NCI-H187 (cell line): ENCODE measurements at places on chromosomes 16 and 17.

DNA sequence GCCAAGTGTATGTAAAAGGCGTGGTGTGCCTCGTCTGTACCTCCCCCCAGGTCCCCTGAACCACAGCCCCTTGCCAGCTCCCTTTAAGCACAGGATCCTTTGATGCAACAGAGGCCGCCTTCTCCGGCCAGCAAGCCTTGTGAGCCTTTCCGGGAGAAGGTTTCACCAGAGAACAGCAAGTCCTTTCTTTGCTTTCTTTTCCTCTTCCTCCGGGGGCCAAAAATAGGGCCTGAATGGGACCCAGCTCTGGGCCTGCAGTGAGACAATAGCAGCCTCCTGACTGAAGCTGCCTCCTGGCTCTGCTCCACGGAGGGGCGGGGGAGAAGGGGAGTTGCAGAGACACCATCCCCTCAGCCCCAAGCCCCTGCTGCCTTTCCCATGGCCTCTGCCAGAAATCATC, 9.0 kb downstream of the ADGRG1 start:
- DNase-seq = no peak

DNA sequence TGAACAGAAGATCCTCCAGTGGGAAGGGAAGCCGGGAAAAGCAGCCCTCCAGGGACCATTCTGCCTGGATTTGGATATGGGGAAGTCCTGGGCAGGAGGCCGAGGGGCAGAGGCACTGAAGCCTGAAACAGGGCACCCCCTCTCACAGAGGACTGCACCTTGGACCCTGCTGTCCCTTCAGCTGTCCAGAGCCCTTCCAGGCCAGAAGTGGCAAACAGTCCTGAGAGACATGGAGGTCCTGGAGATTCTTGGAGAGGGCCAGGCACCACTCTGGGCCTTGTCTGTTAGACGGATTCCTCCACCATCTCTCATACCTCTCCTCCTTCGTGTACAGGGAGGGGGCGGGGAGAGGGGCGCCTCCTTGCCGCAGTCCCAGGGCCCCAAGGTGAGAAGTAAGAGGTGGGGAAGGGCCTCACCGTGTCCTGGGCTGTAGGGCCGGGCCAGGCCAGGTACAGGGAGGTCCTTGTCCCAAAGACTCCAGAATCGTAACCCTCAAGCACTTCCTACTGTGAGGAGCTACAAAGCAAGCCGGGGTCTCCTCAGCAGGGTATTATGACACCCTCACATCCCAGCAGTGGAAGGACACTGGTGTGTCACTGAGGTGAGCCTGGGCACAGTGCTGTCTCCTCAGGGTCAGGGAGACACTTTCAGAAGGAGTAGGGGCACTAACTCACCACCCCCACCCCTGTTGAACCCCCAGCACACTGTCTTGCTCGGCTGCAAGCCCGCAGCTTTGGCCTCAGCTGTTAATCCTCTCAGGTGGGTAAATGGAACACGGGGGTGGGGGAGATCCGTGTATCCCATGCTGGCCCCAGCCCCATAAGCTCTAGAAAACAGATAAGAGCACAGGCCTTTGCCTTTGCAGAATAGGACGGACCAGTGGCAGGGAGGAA, 16.6 kb upstream of the TBX2 start:
- DNase-seq = no peak

GRCh38 chr16:87190288-87191230, 126.6 kb downstream of the C16orf95 start:
- no peak for DNase-seq

GRCh38 chr17:58611331-58611730, 80.5 kb downstream of the TEX14 start:
- DNase-seq = no peak

GRCh38 chr17:61053469-61053868, 346.2 kb upstream of the TBX2 start:
- no peak for DNase-seq

DNA sequence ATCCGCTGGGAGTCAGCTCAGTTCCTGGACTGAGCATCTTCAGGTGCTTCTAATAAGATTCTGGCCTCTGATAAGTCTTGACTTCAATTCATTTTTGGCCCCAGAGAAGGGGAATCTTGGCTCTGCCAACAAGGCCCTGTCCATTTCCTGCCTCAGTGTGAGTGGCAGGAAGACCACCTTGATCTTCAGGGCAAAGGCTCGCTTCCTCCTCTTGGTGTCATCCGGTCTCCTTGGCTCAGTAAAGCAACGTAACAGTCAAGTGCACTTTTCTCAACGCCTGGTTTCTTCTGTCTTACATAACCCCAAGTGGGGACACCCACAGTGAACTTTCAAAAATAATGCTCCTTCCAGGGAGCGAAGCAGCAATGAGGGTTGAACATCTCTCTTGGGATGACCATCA, 169.8 kb downstream of the PRKCB start:
- no peak for DNase-seq

GRCh38 chr17:83018658-83019193, 60.7 kb upstream of the METRNL start:
- no peak for DNase-seq

GRCh38 chr17:64378890-64379354, 11.7 kb downstream of the PECAM1 start:
- DNase-seq = no peak

GRCh38 chr17:8123695-8124349, at the start of gene HES7:
HES7 (minus strand) TSS chr17:8124106; CDS start chr17:8124084, 22 bp downstream.
- no peak for DNase-seq

DNA sequence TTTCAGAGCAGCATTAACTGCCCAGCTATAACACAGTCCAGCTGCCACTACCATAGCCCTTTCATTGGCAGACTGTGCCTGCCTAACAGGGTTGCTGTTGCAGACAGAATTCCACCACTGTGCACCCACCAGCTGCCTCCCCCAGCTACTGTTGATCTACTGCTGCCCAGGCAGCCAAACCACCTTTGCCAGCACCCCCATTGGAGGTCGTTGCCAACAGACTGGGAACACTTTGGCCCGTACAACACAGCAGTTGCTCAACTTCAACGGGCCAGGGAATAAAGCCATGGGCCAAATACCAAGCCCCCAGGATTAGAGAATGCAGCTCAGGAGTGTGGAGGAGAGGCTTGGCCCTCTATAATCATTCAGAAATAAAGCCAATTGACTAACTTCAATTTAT, 473.6 kb downstream of the CDH11 start:
- DNase-seq = no peak

DNA sequence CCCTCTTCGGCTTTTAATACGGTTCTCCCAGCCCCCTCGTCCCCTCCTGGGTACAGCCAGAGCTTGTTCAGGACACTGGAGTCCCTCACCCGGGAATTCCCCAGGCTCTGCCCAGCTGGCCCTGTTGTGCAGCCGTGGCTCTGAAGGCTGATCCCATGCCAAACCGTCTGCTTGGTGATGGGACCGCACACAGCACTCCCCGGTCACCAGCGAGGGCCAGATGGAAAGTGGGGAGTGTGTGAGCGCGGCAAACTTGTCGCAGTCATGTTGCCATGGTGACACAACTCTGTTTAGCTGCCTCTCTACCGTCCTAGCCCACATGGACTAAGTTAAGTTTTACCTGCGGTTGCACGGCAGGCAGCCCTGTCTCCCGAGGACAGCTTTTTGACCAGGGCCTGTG, 107.9 kb downstream of the RAP1GAP2 start:
- DNase-seq = no peak

DNA sequence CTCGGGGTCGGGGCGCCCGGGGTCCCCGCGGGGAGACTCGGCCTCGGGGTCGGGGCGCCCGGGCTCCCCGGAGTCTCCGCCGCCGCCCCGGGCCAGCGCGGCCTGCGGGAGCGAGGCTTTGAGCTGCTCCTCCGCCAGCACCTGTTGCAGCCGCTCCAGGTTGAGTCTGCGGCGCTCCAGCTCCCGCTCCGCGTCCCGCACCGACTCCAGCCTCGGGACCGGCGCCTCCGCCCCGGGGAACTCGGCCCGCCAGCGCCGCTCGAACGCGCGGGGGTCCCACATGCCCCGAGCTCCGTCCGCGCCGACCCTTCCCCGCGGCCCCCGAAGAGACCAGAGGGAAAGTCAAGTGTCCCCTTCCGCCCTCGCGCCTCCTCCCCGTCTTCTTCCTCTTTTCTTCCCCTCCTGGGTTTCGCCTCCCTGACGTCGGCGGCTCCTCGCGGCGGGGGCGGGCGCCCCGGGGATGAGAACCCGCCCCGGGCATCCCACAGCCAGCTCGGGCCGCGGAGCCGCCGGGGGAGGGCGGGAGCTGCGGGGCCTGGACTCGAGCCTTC, 40.8 kb upstream of the BHLHA9 start:
- no peak for DNase-seq

- no peak for DNase-seq
These were observed 93.9 kb downstream of the RGS9 start for GRCh38 chr17:65231086-65231485.

DNA sequence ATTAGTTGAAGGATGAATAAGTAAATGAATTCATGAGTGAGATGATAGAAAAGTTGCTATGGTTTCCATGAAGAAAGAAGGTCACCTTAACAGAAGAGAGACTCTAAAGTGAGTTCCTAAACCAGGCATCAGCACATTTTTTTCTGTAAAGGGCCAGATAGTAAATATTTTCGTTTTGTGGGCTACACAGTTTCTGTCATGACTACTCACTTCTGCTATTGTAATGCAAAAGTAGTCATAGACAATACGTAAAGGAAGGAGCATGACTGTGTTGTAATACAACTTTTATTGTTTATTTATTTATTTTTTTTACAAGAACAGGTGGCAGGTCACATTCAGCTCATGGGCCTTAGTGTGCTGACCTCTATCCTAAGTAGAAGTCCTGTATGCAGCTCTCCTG, 426.1 kb upstream of the DYNLRB2 start:
- no peak for DNase-seq

DNA sequence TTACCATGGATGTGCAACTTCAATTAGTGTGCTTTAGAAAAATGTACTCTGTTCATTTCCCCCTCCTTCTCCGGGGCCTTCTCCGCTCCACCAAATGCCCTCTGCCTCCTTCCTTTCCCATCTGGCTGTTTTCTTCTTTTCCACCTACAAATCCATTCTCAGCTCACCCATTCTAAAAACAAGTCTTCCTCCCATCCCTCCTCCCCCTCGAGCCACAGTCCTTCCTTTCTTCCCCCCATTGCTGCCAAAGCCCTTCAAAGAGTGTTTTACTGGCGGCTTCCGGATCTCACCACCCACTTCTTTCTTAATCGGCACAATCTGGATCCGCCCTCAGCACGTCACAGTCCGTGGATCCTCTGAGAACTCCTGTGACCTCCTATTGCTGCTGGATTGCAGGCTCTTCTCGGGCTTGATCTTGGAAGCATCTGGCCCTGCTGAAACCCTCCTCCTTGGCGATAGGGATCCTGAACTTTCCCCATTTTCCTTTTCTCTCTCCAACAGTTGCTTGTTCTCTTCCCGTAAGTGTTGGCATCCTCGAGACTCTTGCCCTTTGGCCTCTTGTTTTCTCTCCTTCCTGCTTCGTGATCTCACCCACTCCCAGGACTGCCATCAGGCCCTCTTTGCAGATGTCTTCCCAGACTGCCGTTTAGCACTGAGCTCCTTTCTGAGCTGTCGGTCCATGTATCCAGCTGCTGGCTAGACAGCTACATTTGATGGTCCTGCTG, 36.0 kb upstream of the FBXO47 start:
- no peak for DNase-seq

- DNase-seq = no peak
These were observed 5.1 kb downstream of the TBX21 start for GRCh38 chr17:47738178-47738577.

DNA sequence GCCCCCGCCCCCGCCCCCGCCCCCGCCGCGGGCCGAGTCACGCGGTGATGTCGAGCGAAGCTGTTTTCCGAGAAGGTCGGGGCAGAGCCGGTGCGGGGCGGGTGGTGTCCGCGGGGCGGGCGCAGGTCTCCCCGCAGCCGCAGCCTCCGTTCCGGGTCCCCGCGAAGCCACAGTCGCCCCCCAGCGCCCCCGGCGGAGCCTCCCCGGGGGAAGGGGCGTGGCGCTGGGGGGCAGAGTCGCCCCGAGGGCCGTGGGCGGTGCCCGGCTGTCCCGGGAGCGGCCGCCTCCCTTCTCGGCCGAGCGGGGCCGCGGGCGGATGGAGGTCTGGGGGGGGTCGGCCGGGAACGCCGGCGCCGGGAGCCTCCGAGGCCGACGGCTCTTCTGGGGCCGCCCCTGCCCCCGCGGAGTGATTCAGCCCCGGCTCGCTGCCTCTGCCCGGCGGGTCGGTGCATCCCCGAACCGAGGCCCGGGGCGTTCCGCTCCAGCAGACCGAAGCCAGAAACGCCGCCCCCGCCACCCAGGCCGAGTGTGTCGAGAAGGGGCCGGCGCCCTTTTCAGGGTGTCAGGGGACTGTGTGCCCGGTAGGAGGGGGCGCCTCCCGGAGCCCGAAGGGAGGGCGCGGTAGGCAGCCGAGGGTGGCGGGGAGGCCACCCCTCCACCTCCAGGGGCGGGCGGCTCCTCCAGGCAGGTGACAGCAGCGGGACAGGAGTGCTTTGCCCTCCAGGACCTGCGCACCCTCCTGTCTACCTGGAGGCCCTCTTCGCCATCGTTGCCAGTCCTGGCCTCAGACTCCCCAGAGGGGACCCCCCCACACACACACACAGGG, 1.7 kb downstream of the METRNL start:
- DNase-seq = no peak

GRCh38 chr16:66660422-66661209, 35.9 kb downstream of the CMTM4 start:
- DNase-seq = no peak

DNA sequence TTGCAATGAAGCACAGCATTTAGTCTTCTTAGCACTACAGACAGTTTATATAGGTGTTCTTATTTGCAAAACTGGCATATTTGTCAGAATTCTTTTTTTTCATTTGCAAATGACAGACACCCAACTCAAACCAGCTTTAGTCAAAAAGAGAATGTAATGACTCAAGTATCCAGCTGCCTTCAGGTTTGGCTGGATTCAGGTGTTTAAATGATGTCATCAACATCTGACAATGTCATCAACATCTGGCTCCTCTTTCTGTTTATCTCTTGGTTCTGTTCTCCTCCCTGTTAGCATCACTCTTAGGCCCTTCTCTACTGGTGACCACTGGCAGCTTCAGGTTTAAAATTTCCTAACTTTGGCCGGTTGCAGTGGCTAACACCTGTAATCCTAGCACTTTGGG, 18.9 kb downstream of the TMC5 start:
- DNase-seq = no peak

DNA sequence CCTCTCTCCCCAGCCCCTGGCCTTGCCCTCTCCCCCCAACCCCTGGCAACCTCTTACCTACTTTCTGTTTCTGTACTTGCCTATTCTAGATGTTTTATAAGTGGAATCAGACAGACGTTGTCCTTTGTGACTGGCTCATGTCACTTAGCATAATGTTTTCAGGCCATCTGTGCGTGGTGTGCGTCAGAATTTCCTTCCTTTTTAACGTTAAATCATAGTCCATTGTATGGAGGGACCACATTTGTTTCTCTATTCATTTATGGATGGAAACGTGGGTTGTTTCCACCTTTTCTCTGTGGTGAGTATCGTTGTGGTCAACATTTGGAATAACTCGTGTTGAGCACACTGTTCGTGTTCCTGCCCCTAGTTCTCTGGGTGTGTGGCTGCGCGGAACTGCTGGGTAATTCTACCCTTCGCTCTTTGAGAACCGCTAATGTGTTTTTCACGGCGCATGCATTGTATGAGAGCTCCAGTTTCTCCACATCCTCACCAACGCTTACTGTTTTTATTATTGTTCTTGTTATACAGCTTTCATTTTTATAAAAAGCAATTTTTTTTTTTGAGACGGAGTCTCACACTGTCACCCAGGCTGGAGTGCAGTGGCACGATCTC, 26.3 kb downstream of the ACTG1 start:
- no peak for DNase-seq
